ENCODE measurements at places on chromosomes 12 and 14. TPM values are rescaled to one million over a fixed set of nuclear protein-coding genes. Genes with fewer than 3 reads are reported as not detected.

The MYH7 gene
- polyA plus RNA-seq: 0.08 TPM

The PAX9 gene
- not detected for polyA plus RNA-seq

The SOAT2 gene
- polyA plus RNA-seq: not detected

The ESPL1 gene
- 0.33 TPM for polyA plus RNA-seq

The SDR9C7 gene
- polyA plus RNA-seq: 0.63 TPM

The USP44 gene
- 3.2 TPM for polyA plus RNA-seq

The CRIP2 gene
- 214 TPM for polyA plus RNA-seq

The CTDSP2 gene
- 23.6 TPM for polyA plus RNA-seq

The DTX1 gene
- 42.8 TPM for polyA plus RNA-seq

The CAPZA3 gene
- not detected for polyA plus RNA-seq

The SCYL2 gene
- polyA plus RNA-seq: 101 TPM

The PELI2 gene
- 5.3 TPM for polyA plus RNA-seq

The TNFAIP2 gene
- 6.1 TPM for polyA plus RNA-seq

The ORAI1 gene
- polyA plus RNA-seq: 0.78 TPM

The PPP4R4 gene
- 4.8 TPM for polyA plus RNA-seq

The MED13L gene
- 38.9 TPM for polyA plus RNA-seq

The SLC17A8 gene
- polyA plus RNA-seq: 0.22 TPM

The CHGA gene
- 147 TPM for polyA plus RNA-seq

The ACOT6 gene
- not detected for polyA plus RNA-seq

The LRP1-AS gene
- not detected for polyA plus RNA-seq

The CABP1 gene
- 0.71 TPM for polyA plus RNA-seq

The OAS2 gene
- polyA plus RNA-seq: not detected

The CDKL1 gene
- 3.1 TPM for polyA plus RNA-seq

The CMA1 gene
- polyA plus RNA-seq: not detected

The SIX1 gene
- not detected for polyA plus RNA-seq

The RAB3IP gene
- 24.6 TPM for polyA plus RNA-seq

The KRT78 gene
- not detected for polyA plus RNA-seq
